Kidney epithelial cell (primary cell): ENCODE measurements at places on chromosomes 11 and 22.

DNA sequence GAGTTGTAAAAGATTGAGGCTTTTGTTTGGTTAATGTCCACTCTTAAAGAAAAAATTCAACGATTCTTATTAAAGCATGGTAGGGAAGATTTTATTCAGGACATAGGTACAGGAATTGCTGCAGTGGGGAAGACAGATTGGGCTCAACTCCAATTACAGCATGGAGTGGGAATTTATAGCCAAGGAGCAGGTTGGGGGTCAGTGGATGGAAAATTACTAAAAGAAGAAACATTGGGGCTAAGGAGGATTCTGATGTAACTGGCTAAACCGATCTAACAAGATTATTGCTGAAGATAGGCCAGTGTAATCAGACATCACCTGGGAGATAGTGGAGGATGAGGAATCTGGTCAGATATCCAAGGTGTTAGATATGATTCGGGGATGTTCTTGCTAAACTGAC lies 97.4 kb downstream of the FAR1 start:
- DNase-seq, result no peak

DNA sequence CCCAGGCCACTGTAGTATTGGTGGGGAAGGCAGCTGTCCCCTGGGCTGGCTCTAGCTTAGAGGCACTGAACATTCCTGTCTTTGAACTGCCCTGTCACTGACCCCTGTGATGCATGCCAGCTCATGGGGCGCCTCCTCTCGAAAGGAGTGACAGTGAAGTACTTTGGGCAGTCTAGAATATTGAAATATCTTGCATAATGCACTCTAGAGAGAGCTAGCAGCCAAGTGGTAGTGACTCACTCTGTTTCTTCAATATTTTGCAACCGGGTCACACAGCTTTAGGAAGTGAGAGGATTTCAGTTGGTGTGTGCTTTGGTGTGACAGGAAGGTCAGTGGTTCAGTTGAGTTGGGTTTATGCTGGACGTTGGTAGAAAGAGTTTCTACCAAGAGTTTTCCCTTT lies 35.5 kb upstream of the ST14 start:
- peak; percentile 61 for DNase-seq

GRCh38 chr22:41979423-41980250 lies 10.4 kb downstream of the SEPTIN3 start:
- no peak for DNase-seq

GRCh38 chr22:40628354-40629042 lies 8.0 kb downstream of the MRTFA start:
- DNase-seq, result peak; percentile 70

DNA sequence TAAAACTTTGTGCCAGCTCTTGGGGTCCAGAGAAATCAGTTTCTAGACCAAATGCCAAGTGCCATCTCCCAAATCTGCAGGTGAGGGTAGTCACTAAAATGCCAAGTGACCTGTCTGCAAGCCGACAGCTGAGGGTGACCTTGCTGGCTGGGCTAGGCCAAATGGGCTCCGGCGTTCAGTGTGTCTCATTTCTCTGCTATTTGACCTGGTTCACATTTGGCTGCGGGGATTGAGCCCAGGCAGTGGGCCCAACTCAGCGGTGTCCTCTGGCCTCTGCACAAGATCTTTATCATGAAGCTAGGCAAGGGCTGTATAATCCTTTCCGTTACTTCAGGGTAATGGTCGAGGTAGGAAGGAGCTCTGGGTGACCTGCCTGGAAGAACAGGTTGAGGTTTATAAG lies 87.5 kb downstream of the SNX19 start:
- no peak for DNase-seq

DNA sequence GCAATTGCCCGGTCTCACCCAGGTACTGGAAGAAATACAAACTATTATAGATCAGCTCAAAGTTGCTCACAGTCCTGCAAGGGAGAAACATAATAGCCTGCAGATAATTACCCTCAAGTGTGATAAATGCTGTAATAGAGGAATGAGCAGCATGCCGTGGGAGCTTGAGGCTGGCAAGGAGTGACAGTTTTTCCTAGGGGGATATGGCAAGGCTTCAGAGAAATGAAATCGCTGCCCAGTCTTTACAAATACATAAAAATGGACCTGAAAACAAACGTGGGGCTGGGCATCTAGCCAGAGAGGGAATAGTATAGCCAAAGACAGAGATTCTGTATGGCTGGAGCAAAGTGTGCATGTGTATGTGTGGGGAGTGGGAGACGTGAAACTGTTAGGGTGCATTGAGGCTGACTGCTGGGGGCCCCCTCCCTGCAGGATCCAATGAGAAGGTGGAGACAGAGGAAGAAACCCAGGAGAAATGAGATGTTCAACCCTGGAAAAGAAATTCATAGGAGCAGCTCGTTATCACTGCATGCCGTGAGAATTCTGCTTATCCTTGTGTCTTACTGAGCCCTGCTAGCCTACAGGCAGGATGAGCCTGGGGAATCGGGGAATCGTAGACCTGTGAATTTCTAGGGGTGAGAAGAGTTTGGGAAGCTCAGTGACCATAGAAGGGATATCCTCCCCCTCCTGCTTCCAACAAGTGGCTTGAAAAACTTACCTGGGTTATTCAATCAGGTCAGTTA lies 167.0 kb downstream of the LDLRAD3 start:
- no peak for DNase-seq

GRCh38 chr22:30582051-30582450 lies 7.6 kb upstream of the GAL3ST1 start:
- DNase-seq, result no peak

- no peak for DNase-seq
Measured at GRCh38 chr11:113131036-113131775, 170.0 kb downstream of the NCAM1 start.

GRCh38 chr11:112174789-112175598 lies at the start of gene BCO2:
BCO2 (plus strand) TSS chr11:112175512; CDS start chr11:112175602, 90 bp downstream.
- DNase-seq, result no peak

DNA sequence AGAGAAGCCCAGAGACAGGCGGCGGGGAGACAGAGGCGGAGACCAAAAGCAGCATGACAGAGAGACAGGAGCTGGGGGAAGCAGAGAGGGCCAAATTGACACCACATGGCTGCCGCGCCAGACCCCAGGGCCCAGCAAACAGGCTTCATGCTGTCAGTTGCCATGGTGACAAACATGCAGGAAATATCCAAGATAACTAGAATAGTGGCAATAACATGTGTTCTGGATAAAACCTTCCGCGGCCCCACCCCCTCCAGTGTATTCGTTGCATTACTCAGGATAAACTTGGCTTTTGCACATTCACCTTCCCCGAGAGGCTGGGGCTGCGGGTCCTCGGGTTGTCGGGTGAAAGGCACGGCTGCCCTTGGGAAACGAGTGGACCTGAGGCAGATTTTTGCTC lies 49.9 kb upstream of the CDON start:
- no peak for DNase-seq

GRCh38 chr11:45662096-45662664 lies 3.2 kb downstream of the CHST1 start:
- no peak for DNase-seq

- DNase-seq, result no peak
Measured at GRCh38 chr11:82732734-82733443, 775 bp downstream of the FAM181B start.
